ENCODE measurements at places on chromosomes 7 and 10.
A peak's percentile ranks its signal among the peaks of the same experiment; 100 is the strongest.

- no peak for DNase-seq
Observed at GRCh38 chr10:29469481-29470354, 165.1 kb downstream of the SVIL start.

DNA sequence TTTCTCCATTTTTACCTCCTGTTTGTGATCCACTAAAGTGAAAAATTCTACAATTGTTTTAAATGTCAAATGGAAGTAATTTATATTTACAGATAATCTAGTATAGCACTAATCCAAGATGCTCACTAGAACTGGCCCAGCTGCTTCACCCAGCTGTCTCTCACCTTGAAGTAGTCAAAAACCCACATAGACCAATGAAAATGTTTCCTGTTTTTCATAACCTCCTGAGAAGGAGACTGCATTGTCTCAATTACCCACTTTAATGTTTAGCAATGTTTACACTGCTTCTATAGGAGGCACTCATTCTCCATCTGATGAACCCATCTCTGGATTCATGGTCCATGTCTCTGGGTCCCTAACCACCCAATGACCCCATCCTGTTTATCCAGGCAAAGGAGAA is 56.1 kb upstream of the ADO start:
- DNase-seq: no peak

- no peak for DNase-seq
Observed at GRCh38 chr7:30841025-30841735, 70.0 kb downstream of the MINDY4 start.

DNA sequence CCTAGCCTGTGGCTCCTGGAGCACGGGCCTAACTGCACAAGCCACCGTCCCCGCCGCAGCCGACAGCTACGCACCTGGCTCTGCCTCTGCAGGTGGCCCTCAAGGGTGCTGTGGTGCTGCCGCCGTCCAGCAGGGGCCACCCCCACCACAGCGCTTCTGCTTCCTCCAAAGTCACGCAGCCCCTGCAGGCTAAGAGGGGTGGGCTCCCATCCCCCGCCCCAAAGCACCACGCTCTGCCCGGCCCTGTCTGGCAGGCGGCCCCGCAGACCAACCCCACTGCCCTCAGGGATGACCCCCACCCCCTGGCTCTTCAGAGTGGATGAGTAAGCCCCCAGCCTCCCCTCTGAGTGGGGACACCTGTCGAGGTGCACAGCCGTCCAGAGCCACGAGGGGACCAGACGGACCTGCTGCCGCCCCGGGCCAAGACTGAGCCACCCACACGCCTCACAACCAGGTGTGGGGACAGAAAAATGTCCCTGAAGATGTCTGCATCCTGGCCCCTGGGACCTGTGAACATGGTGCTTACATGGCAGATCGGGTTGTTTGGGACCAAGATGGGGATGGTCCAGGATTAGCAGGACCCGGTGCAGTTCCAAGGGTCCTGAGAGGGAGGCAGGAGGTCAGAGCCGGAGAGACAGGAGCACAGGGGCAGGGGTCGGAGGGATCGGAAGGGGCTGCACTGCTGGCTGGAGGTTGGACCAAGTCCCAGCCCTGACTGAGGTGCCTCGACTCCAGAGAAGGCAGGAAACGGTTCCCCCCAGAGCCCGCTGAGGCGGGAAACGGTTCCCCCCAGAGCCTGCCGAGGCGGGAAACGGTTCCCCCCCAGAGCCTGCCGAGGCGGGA is 9.0 kb upstream of the ADAP1 start:
- no peak for DNase-seq

- DNase-seq: no peak
Observed at GRCh38 chr10:27695706-27696105, 49.9 kb downstream of the MKX start.

- no peak for DNase-seq
Observed at GRCh38 chr10:33309406-33309805, 25.1 kb downstream of the NRP1 start.

DNA sequence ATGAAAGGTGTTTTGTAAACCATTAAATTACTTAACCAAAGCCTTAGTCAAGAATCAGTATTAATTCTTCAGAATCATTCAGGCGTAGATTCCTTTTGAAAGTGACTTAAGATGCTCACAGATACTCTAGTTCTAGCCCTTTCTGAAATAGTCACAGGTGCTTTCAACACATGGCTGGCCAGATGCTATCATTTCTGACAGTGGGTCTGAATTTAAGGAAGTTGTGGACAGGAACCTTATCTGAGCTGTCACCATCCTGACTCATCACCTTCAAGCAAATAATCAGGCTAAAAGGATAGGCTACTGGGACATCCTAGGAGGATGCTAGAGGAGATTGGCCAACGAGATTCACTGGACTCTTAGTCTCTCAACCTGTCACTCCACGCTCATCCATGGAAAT is 501.5 kb downstream of the LRMDA start:
- DNase-seq: no peak

DNA sequence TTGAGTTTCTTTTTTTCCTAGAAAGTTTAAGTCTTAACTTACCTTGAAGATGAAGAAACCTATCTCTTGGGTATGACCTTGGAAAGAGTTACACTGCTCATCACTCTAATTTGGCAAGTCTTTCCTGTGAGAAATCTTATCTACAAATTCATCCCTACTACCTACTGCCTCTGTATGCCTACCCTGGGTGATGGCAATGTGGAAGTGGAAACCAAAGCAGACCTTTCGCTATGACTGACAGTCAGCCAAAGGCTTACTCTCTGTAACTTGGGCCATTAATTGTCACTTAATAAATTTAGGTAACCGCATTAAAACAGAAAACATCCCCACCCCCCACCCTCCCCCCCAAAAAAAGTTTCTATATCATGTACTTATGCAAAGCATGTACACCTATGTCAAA is 103.9 kb downstream of the CNOT4 start:
- DNase-seq: no peak

DNA sequence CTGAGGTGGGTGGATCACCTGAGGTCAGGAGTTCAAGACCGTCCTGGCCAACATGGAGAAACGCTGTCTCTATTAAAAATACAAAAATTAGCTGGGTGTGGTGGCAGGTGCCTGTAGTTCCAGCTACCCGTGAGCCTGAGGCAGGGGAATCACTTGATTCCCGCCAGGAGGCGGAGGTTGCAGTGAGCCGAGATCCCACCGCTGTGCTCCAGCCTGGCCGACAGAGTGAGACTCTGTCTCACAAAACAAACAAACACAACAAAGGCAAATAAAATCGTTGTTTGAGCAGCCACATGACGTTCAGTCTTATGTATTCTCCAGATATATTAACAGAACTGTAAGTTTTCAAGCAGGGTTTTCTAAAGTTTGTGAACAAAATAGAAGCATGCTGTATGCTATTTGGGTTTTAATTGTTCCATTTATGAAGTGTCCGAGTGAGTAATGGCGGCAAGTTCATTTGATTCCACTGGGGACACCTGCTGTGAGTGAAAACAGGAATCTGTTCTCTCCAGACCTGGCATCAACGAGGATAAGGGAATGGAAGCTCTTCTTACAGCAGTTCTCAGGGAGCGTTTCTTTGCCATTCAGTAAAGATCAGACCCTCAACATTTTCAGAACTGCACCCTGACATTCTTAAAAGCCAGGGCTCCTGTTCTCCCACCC is 122.5 kb upstream of the PITRM1 start:
- no peak for DNase-seq

GRCh38 chr7:78734626-78735025 is 718.8 kb downstream of the MAGI2 start:
- no peak for DNase-seq

GRCh38 chr7:149595541-149595940 is 97.9 kb upstream of the ZNF746 start:
- no peak for DNase-seq

DNA sequence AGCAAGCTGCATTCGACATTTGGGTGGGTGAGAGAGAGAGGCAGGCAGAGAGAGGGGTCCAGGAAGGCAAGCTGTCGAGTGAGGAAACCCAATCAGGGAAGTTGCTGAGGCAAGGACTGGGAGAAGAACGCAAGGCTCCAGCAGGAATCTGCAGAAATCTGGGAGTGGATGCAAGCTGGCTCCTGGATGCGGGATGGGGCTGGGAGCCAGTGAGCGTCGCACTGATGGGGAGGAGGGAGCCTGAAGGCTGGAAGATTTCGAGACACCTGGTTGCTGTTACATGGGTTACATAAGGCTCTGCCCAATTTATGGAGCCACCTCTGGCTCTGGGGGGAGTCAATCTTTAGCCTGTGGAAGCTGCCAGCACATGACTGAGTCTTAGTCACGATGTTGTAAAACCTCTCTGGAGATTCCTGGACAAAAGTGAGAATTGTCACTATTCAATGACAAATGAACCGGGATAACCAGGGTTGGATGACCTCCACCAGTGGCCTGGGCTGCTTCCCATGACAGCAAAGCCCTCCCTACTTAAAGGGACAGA is 51.1 kb upstream of the ADRB1 start:
- DNase-seq: peak; percentile 9

GRCh38 chr7:43779045-43779812 is 20.7 kb downstream of the BLVRA start:
- DNase-seq: no peak

DNA sequence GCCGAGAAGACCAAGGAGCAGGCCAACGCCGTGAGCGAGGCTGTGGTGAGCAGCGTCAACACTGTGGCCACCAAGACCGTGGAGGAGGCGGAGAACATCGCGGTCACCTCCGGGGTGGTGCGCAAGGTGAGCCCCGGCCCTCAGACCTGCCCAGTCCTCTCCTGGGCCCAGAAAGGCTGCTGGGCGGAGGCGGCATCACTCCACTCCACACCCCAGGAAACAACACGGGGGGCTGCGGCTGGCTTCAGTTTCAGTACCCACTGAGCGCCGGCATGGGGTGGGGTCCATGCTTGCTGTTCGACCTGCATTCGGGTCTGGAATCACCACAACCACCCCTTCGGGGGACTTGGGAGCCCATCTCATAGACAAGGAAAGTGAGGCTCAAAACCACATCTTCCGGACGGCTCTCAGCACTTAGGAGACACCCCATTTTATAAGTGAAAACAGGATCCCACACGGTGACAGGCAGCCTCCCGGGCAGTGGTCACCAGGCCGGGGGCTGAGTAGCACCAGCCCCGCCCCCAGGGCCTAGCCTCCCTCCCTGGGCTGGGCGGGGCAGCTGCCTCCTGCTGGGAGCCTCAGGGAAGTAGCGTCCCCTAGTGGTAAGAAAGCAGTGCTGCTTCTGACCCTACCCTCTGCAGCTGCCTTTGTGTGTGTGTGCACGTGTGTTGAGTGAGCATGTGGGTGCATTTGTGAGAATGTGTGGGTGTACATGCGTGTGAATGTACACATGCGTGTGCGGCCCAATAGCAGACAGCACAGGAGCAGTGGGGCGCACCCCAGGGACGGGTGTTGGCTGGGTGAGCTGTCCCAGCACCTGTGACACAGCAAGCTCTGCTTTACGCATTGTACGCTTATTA is 1.8 kb downstream of the SNCG start:
- DNase-seq: no peak

- no peak for DNase-seq
Observed at GRCh38 chr7:151125470-151125845, 39.2 kb downstream of the AGAP3 start.

- no peak for DNase-seq
Observed at GRCh38 chr7:82109288-82109687, 334.3 kb downstream of the CACNA2D1 start.

DNA sequence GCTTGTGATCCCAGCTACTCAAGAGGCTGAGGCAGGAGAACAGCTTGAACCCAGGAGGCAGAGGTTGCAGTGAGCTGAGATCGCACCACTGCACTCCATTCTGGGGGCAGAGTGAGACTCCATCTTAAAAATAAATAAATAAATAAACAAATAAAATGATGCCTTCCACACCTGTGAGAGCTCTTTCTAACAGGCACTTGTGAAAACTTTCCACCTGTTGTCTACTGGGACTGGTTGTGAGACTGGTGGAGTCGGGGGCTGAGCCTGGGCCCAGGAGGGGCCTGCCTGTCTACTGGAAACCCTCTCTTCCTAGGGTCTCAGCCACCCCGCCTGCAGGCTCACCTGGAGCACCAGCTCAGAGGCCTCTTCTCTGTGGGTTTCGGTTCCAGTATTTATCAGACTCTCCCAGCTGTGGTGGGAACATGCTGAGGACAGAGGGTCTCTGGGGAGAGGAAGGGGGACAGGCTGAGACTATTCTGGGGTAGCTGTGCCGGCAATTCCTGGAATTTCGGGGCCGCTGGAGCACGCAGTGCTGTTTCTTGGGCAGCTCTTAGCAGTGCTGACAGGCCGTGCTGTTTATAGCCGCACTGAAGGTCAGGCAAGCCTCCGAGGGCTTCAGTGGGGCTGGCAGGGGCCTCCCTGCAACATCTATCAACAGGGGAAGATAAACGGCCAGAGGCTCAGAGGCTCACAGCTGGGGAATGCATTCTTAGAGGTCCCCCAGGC is 3.8 kb downstream of the LDB3 start:
- no peak for DNase-seq

GRCh38 chr7:149409895-149410294 is 51.0 kb downstream of the ZNF777 start:
- DNase-seq: no peak

DNA sequence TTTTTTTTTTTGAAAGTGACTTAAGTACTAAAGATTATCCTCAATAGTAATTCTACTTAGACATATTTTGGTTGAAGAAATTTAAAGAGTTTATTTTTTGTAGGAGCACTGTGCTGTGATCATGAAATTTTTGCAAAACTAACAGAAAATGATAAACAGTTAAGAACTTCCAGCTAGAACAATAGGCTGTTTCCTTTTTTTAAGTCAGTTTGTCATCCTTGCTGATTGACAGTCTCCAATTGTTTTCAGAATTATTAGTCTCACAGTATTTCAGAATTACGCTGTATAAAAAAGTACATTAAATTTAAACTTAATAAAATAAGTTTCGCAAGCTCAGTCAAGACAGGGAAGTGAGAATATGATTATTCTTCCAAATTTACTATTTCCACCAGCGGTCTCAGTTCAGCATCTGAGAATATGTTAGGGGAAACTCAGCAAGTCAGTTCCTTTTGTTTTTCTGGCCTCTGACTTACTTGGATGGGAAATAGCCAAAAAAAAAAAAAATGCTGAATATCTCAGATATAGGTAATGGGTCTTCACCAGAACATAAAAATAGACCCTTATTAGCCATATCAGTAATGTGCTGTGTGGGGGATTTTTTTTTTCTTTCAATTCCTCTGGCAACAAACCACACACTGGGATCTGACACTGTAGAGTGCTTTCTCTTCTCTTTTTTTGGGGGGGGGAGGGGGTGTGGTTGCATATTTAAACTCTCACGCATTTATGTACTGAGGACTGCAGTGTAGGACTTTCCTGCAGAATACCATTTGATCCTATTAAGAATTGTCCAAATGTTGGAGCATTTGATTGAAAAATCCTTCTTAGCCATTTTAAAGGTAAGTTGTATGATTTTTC is at the start of gene CD36:
Gene CD36 (plus strand): TSS at position 732 of the 855 bp plus-strand sequence. CDS start 8,099 bp downstream, outside the sequence.
- no peak for DNase-seq

DNA sequence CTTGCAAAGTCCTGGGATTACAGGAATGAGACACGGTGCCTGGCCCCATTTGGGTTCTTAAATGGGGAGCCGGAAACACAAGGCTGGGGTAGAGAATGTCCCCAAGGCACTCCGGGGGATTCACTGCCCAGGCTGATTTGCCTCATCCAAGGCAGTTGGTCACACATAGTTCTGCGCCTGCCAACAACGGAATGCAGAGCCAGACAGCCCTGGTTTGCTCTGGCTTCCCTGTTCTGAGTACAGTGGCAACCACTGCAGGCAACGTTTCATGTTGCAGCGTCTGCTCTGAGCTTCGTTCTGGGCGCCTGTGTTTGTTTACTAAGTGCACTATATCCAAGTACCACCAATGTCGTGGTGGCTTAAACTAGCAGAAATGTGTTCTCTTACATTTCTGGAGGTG is 61.7 kb upstream of the C1QL3 start:
- DNase-seq: no peak

- DNase-seq: no peak
Observed at GRCh38 chr7:112699725-112700513, 90.3 kb downstream of the TMEM168 start.

- DNase-seq: peak; percentile 51
Observed at GRCh38 chr7:80499350-80499953, 12.4 kb downstream of the GNAT3 start.

All from body of pancreas (tissue), 4 donors.